PC-9 (cell line): ENCODE measurements at places on chromosomes 7 and 10. TPM values are rescaled to one million over a fixed set of nuclear protein-coding genes. Genes with fewer than 3 reads are reported as not detected.

DNA sequence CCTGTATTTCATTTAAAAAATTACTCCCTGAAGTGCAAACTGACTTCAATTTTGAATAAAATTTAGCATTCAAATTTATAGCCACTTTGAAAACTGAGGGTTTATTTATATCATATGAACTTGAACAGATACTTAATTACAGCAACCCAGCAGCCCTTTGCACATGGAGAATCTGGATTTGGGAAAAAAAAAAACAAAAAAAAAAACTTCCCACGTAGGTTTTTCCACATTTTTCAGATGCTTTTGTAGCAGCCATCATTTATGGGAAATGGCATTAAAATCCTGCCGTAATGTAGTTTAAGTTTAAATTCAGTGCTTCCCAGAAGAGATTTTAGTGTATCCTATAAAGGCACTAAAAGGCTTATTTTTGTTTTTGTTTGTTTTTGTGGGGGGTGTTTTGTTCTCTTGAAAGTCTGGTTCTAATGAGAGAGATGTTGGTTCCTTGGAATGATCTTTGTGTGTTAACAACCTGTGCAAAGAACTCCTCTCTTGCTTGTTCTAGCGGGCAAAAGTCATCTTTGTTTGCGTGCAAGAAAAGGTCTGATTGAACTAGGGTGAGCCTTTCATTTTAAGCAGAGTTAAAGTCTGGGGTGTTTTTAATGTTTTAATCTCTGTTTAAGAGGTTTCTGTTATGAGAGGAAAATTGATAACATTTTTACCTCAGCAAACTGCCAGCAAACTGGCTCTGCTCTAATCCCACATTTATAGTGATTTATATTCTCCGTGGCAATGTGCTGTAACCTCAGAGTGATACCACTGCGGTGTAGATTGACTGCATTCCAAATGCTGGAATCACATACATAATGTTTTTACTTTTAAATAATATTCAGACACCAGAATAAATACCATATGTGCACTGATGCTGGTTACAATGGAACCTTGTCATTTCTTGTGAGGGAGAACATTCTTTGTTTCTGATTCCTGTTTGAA, 105.5 kb downstream of the WNT2 start:
- no peaks in the 10 kb centered on the region for H3K27me3 ChIP-seq
- H3K27ac ChIP-seq, result no peak overlapping the region
- no peak overlapping the region for H3K4me3 ChIP-seq
- no peaks in the 10 kb centered on the region for H3K36me3 ChIP-seq

- no peaks in the 10 kb centered on the region for H3K27me3 ChIP-seq
- H3K4me3 ChIP-seq, result no peak overlapping the region
- DNase-seq, result no peak
- H3K36me3 ChIP-seq, result no peaks in the 10 kb centered on the region
Measured at GRCh38 chr10:63072951-63073350, 60.2 kb upstream of the NRBF2 start.

The NACAD gene
- total RNA-seq, result 0.15 and 0.24 TPM in 2 replicates

DNA sequence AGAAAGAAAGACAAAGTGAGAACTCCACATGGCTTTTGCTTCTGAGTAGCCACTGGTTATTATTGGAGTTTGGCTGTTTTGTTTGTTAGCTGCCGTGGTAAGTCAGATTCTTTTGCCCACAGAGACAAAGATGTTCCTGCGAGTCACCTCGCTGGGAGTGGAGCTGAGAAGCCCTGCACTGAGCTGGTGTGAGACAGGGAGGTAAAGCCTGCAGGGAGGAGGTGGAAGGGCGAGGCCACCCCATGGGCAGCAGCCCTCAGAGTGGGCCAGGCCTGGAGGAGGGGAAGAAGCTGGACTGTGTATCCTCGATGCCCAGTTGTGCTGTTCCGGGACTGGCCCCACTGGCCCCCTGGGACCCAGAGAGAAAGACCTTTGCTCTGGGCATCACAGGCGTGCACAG, 14.3 kb upstream of the NOM1 start:
- no peak overlapping the region for H3K4me3 ChIP-seq
- no peak overlapping the region for H3K27ac ChIP-seq
- H3K4me1 ChIP-seq, result no peaks in the 10 kb centered on the region
- peaks cover 4% of the 10 kb centered on the region for H3K27me3 ChIP-seq
- no peaks in the 10 kb centered on the region for H3K36me3 ChIP-seq

DNA sequence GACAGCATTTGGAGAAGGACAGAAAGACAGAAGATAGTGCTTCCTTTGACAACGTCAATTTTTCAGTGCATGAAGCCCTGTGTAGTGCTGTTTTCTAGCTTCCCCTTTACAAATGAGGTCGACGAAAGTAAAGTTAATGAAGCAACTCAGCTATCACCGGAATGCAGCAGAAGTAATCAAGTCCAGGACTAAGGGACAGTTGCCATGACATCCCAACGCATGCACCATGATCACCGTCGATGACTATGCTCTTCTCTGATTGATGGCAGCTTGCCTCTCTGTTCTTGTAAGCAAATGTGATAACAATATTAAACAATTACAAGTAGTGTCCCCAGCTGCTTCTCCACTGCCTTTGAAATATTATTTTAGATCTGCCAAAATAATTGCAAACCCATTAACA, 205.8 kb downstream of the FRMD4A start:
- H3K36me3 ChIP-seq, result no peaks in the 10 kb centered on the region
- H3K4me1 ChIP-seq, result no peaks in the 10 kb centered on the region
- H3K4me3 ChIP-seq, result no peak overlapping the region
- H3K27ac ChIP-seq, result no peak overlapping the region
- DNase-seq, result no peak
- H3K27me3 ChIP-seq, result no peaks in the 10 kb centered on the region

DNA sequence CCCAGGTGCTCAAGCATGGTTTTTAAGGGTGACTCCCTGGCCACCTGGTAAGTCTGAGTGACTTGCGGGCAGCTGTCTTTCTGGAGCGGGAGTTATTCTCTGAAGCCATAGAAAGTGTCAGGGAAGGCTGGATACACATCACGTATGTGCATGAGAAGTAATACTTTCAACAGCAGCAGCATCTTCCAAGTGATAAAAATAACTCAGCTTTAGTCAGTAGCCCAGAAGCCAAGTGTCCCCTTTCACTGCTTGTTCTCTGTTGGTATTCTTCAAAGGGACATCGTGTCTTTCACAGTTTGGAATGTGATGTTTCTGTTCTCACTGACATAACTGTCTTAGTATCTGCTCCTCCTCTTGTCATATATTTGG, 97.6 kb downstream of the KIAA1217 start:
- H3K4me1 ChIP-seq, result no peaks in the 10 kb centered on the region
- no peak overlapping the region for H3K27ac ChIP-seq
- no peak for DNase-seq
- H3K27me3 ChIP-seq, result no peaks in the 10 kb centered on the region
- H3K4me3 ChIP-seq, result no peak overlapping the region

- no peak overlapping the region for H3K4me3 ChIP-seq
- peaks cover 70% of the 10 kb centered on the region for H3K27me3 ChIP-seq
- DNase-seq, result no peak
- H3K36me3 ChIP-seq, result no peaks in the 10 kb centered on the region
- H3K27ac ChIP-seq, result no peak overlapping the region
Measured at GRCh38 chr10:131444862-131445461, 133.4 kb upstream of the TCERG1L start.

The TMEM213 gene
- not detected in 2 replicates for total RNA-seq

DNA sequence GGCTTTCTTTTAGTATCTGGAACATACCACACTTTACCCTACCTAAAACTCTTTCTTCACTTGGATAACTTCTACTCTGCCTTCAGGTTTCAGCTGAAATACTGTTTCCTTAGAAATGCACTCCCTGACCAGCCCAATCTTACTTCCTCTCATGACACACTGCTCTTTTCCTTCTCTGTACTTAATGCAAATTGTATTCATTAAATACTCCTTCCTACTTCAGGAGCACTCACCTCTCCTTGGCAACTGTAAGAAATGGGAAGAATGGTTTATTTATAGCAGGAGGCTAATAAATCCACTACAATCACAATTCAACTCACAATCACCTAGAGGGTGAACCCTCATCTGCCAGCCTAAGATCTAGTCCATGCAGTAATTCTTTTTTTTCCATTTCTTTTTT, 15.2 kb downstream of the ZCWPW1 start:
- no peaks in the 10 kb centered on the region for H3K36me3 ChIP-seq
- H3K27me3 ChIP-seq, result no peaks in the 10 kb centered on the region
- H3K4me3 ChIP-seq, result no peak overlapping the region
- DNase-seq, result no peak

DNA sequence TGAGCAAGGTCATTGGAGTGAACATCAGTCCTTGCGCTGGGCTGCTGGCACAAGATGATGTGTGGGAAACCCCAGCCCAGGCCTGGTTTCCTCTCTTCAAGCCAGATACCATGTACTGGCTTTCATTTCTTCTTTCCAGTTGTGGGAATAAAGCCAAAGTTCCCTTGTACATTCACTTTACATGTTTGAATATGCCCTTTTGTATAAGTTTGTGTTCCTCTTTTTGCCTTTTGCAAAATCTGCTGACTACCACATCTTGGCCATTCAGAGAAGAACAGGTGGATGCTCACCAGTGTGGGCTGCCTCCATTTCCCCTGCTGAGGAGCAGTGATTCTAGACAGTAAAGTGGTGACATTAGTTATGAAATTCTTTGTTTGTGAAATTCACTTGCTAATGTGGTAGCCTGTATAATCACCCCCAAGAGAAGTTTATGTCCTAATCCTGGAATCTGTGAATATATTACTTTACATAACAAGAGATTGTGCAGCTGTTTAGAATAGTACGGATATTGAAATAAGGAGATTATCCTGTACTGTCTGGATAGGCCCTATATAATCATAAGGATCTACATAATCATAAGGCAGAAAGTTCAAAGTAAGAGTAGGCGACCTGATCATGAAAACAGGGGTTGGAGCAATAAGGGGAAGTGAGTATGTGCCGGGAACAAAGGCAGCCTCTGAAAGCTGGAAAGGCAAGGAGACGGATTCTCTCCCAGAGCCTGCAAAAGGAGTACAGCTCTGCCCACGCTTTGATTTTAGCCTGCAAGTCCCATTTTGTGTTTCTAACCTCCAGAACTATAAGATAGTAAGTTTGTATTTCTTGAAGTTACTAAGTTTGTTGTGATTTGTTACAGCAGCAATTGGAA, 18.8 kb upstream of the AOAH start:
- no peaks in the 10 kb centered on the region for H3K4me1 ChIP-seq
- peaks cover 83% of the 10 kb centered on the region for H3K27me3 ChIP-seq
- H3K36me3 ChIP-seq, result no peaks in the 10 kb centered on the region
- no peak overlapping the region for H3K27ac ChIP-seq
- DNase-seq, result no peak
- H3K4me3 ChIP-seq, result no peak overlapping the region

GRCh38 chr10:78470267-78471103, 436.8 kb downstream of the RPS24 start:
- no peaks in the 10 kb centered on the region for H3K4me1 ChIP-seq
- no peak overlapping the region for H3K27ac ChIP-seq
- H3K36me3 ChIP-seq, result no peaks in the 10 kb centered on the region
- H3K27me3 ChIP-seq, result peaks cover under 1% of the 10 kb centered on the region; the same call in 1 of the 2 replicates

- no peaks in the 10 kb centered on the region for H3K36me3 ChIP-seq
- DNase-seq, result no peak
- no peaks in the 10 kb centered on the region for H3K4me1 ChIP-seq
- H3K27ac ChIP-seq, result no peak overlapping the region
- H3K4me3 ChIP-seq, result no peak overlapping the region
Measured at GRCh38 chr10:11193001-11193551, 175.4 kb downstream of the CELF2 start.

The HOXA7 gene
- total RNA-seq, result not detected in 2 replicates

The ITIH5 gene
- not detected in 2 replicates for total RNA-seq

DNA sequence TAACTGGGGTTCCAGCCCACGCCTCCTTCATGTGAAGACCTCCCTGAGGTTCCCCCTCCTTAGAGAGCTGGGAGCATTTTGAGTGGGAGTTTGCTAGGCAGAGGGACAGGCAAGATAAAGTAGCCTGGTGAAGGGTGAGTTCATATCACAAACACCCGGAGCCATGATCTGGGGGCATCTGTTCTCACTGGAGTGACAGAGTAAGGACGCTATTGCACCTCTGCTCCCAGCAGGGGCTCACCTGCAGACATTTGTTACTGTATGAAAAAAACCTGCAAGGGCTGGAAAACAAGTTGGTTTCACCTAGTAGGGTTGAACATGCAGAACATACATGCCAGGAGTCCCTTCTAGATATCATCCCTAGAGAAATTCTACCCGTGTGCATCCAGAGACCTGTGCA, 88.4 kb downstream of the CARD11 start:
- peaks cover 27% of the 10 kb centered on the region for H3K36me3 ChIP-seq
- no peak overlapping the region for H3K4me3 ChIP-seq
- H3K4me1 ChIP-seq, result peaks cover 27% of the 10 kb centered on the region
- DNase-seq, result no peak

The PRPS1L1 gene
- not detected in 2 replicates for total RNA-seq

The TAS2R4 gene
- 0.65 and 1.4 TPM in 2 replicates for total RNA-seq

The HILPDA gene
- total RNA-seq, result 22.8 and 30.3 TPM in 2 replicates

- H3K27ac ChIP-seq, result no peak overlapping the region
- no peak overlapping the region for H3K4me3 ChIP-seq
- no peaks in the 10 kb centered on the region for H3K4me1 ChIP-seq
- H3K27me3 ChIP-seq, result no peaks in the 10 kb centered on the region
- DNase-seq, result no peak
- no peaks in the 10 kb centered on the region for H3K36me3 ChIP-seq
Measured at GRCh38 chr10:120689777-120690529, 161.2 kb upstream of the WDR11 start.

The GFRA1 gene
- total RNA-seq, result 0.05 and 0.11 TPM in 2 replicates

DNA sequence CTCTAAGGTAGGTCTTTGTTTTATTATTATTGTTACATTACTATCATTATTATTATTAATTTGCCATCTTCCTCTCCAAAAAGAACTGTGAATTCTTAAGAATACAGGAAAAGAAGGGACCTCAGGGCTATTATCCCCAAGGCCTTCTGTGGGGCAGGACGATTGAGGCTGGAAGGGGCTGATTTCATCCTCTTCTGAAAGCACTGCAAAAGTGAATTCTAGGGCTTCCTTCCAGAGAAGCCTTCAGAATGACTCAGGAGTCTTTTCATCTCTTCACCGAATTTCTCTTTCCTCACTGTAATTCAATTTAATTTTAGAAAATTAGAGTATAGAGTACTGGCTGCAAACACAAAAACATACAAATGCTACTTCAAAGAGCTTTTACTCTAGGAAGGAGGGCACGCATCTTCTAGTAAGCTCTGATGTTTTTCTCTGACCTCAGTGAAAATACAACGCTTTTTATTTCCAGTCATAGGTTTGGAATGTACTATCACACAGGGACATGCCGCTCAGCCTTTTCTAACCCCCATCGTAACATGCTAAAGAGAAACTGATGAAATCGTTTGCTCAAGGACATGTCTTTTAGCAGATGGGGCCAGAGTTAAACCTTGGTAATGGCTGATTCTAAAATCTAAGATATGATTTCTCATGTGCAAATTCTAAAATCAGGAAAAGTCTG, 280.2 kb upstream of the PITRM1 start:
- no peak for DNase-seq
- no peaks in the 10 kb centered on the region for H3K36me3 ChIP-seq
- H3K27me3 ChIP-seq, result no peaks in the 10 kb centered on the region
- H3K4me1 ChIP-seq, result no peaks in the 10 kb centered on the region
